ENCODE measurements at places on chromosomes 1 and 21. TPM values are rescaled to one million over a fixed set of nuclear protein-coding genes. Genes with fewer than 3 reads are reported as not detected.

Gene GPR161
- 9.6 TPM for total RNA-seq

Gene CD160
- 1.1 TPM for total RNA-seq

Gene AUNIP
- total RNA-seq, result not detected

- DNase-seq, result no peak
These were observed 302.7 kb downstream of the DUSP10 start for GRCh38 chr1:221439008-221439746.

DNA sequence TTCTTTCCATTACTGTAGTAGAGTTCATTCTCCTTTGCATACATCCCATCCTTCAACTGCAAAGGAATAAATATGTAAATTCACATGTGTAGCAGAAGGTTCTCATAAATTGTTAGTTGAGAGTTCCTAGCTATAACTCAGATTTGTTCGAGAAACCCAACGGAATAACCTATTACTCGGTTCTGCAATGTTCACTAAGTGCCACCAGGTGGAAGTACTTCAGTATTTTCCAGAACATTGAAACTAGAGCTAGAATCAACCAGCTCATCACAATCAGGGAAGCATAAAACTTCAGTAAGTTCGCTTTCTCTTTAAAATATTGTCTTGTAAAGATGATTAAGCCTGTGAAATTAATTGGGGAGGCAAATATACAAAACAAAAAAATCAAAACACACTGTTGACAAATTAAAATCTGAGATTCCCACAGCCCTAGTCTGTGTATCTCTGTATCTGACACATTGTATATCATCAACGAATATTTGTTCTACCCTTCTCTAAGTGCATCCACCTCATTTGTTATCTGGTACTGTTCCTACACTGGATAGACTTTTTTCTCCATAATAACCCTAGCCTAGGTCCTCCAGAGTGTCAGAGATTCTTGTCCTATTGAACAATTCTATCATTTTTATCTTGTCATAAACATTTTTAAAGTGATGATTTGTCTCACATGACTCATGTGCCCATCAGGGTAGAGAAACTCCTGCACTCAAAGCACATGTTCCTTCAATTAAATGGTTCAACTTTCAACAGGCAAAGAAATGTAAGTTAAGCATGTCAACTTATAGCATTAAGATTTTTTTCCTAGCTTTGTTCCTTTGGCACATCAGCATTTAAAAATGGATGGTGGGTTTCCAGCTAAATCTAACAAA lies 31.9 kb downstream of the MROH9 start:
- no peak for DNase-seq

GRCh38 chr1:68745451-68745850 lies 248.6 kb upstream of the DEPDC1 start:
- DNase-seq, result no peak

- no peak for DNase-seq
These were observed 126.8 kb upstream of the ZNF644 start for GRCh38 chr1:91148641-91149069.

- DNase-seq, result no peak
These were observed 89.3 kb downstream of the EDEM3 start for GRCh38 chr1:184665360-184665759.
